ENCODE measurements at places on chromosomes 3 and 15.
A peak's percentile ranks its signal among the peaks of the same experiment; 100 is the strongest.

- DNase-seq: no peak
Observed at GRCh38 chr3:99899603-99900002, 81.9 kb downstream of the CMSS1 start.

DNA sequence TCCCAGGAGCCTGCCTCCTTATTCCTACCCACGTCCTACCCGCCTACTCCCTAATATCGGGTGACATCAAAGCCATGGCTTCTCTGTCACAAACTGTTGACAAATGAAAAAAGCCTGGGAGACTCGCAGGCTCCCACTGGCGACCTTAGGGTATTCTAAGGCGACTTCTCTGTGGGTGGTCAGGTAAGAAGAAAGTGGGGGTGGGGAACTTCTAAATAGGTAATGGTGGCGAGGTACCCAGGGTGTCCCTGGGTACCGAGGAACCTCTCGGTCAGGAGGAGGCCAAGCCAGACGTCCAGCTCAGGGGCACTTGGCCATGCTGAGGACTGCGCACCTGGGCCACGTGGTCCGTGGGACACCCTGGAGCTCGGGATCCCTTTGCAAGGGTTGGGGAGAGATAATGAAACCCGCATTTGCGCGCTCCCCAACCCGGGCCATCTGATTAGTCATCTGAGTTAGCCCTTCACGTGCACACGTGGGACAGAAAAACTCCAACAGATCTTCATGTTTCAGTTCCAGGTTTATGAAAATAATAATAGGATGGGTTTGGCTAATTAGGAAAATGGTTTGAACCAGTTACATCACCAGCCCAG is 78.2 kb downstream of the NR2F2 start:
- no peak for DNase-seq

- no peak for DNase-seq
Observed at GRCh38 chr3:156389449-156389950, 165.4 kb downstream of the SSR3 start.

GRCh38 chr15:70246623-70247220 is 149.0 kb upstream of the TLE3 start:
- DNase-seq: no peak

DNA sequence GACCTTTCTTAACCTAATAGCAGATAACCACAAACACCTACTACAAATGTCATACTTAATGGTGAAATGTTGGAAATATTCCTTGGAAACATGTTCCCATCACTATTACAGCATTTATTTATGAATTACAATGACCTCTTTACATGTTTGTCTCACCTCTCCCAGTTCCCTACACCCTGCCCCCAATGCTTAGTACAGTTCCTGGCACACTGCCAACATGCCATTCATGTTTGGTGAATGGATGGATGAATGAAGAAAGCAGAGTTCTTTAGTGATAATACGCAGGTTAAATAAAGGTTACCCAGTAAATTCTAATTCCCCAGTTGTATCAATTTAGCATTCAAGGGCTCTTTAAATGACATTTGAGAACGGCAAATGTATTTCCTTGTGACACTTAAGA is 259.9 kb upstream of the ATP11B start:
- DNase-seq: no peak

DNA sequence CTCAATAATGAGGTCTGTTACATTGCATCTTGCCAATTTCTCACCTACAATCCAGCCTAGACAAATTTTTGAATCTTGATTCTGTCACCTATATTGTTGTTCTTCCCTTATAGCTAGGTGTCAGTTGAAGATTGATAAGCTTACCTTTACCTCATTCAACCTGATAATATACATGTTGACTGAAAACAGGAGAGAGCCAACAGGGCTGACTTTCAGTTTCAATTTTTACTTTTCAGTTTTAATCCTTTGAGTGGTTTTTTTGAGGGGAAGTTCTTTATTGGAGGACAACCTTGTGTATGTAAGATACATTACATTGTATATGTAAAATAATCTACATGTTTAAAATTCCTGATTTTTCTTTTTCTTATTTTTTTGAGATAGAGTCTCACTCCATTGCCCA is 5.8 kb downstream of the ATP13A5 start:
- no peak for DNase-seq

DNA sequence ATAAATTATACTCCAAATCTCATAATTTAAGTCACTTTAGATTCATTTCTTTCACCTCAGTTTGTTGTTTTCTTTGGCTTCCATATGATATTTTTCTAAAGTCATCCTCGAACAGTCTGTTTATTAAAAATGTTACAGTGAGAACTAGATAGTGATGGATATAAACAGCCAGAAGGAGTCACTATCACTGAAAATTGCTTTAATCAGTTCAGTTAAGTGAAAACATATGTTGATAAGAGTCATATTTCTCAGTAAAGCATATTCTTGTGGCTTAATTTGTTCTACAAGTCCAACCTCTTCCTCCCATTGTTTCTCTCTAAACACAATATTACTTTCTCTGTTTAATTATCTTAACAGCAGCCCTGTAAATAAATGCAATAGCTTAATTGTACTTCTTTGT is 427.5 kb upstream of the ALCAM start:
- no peak for DNase-seq

- peak; percentile 87 for DNase-seq
Observed at GRCh38 chr15:25438601-25439368, at the start of gene UBE3A. Gene UBE3A (minus strand): TSS chr15:25439024. CDS start chr15:25409107, 29,917 bp downstream.

All from T-helper 17 cell (primary cell).